Stimulated activated CD4-positive, alpha-beta T cell treated with anti-CD3 and anti-CD28 coated beads, Interleukin-4, amount 100 ng/mL, for 4 hours (primary cell): ENCODE measurements at places on chromosomes 5 and 9.

DNA sequence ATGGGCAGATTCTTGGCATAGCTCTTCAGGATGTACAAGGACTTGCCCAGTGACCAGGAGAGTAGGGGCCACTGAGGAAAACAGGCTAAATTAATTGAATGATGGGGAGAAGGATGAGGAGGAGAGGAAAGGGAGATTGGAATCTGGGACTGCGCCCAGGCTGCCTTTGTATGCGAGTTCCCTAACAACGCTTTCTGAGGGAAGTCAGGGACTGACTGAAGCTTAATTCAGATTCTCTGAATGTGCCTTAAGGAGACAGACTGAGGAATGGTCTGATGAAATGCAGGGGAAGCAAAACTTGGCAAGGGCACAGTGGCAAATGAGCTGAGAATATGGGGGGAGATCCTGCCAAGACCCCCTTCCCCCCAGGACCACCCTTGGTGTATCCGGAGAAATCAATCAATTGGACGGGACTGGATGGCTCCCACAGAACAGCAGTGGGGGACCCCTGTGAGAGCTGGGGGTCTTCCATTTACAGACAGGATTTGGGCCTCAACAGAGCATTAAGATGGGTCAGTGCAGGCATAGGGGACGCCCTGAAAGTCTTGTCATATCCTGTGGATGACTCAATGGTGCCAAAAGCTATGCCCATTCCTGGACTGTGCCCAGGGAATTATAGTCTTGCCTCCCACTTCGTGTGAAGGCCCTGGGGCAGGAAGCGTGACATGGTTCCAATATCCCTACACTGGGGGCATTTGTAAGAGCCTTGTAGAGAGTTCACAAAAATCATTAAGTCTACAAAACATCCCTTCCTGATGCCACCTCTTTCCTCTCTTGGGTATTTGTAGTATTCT lies 215.5 kb upstream of the TNC start:
- no peak for DNase-seq

- DNase-seq, result no peak
Observed at GRCh38 chr5:73861313-73861988, 235.5 kb downstream of the ARHGEF28 start.

DNA sequence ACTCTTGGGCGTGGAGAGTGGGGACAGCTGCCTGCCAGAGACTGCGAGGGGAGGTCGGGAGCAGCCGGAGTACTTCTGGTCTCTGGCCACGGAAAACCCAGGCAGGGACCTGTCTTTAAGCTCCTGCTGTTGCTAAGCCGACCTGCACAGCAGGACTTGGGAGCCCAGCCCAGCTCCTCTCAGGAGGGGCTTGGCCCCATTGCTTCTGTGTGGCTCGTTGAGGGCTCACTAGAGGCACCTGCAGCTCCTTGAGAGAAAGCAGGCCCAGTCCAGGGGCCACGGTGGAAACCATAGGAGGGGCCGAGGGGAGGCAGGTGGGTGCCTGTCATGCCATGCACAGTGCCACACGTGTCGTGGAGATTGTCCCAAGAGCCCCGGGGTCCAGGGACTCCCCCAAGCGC lies 3.3 kb upstream of the LCN2 start:
- no peak for DNase-seq

GRCh38 chr5:143051244-143052058 lies 281.3 kb downstream of the ARHGAP26 start:
- DNase-seq, result no peak

- no peak for DNase-seq
Observed at GRCh38 chr9:68669218-68669617, 35.8 kb upstream of the PIP5K1B start.

DNA sequence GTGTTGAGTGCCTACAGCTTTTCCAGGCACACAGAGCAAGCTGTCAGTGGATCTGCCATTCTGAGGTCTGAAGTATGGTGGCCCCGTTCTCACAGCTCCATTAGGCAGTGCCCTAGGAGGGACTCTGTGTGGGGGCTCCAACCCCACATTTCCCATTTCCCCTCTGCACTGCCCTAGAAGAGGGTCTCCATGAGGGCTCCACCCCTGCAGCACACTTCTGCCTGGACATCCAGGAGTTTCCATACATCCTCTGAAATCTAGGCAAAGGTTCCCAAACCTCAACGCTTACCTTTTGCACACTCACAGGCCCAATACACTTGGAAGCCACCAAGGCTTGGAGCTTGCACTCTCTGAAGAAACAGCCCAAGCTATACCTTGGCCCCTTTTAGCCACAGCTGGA lies 131.3 kb downstream of the DEPDC1B start:
- no peak for DNase-seq

GRCh38 chr5:98474782-98475181 lies 298.7 kb upstream of the RGMB start:
- DNase-seq, result no peak

DNA sequence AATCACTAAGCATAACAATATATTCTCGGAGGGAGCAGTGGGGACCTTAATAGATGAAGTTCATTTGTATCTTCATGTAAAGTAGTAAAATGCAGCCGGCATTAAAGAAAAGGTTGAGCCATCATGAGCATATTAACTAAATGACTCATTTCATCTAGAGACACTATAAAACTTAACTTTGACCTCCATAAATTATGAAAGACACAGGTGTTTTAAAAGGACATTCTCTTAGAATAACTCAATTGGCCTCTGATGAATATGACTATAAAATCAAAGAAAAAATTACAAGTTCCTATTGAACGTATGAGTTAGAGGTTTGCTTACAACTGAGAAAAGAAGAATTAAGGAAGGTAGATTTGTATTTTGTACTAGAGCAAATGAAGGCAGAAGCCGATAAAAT lies 220.3 kb downstream of the SEMA5A start:
- DNase-seq, result no peak

- DNase-seq, result no peak
Observed at GRCh38 chr5:109936996-109937395, 247.3 kb downstream of the MAN2A1 start.

GRCh38 chr5:149747141-149747832 lies 17.2 kb downstream of the PPARGC1B start:
- DNase-seq, result no peak

DNA sequence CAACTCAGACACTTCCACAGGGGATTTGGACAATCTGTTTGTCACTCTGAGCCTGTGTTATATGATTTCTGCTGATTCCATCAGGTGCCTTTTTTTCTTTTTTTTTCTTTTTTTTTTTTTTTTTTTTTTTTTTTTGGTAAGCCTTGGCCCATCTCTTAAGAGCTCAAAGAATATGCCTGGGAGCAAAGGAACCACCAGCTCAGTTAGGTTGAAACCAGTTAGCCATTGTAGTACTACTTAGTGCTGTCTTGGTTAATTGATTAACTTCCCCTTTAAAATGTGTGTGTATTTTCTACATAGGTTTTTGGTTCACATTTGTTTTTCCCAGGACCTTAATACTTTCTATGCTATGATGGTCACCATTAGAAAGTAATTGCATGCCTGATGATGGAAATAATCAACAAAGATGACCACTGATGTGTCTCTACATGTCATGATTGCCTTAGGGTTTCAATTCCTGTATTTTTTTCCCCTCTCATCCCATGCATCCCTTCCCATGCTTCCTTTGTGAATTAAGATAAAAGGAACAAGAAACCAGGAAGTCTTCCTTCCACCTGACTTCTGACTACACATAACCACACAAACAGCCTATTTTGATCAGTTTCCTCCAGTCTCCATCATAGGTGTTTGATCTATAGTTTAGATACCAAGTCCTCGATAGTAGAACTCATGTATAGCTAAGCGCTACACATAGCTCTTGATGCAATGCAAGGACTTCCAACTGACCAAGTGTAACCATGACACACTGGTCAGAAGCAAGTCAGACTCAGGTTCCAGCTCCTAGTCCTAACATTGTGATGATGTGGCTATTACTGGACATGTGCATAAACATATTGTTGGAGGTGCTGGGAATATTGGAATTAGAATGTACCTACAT lies 306.1 kb downstream of the EFNA5 start:
- no peak for DNase-seq

DNA sequence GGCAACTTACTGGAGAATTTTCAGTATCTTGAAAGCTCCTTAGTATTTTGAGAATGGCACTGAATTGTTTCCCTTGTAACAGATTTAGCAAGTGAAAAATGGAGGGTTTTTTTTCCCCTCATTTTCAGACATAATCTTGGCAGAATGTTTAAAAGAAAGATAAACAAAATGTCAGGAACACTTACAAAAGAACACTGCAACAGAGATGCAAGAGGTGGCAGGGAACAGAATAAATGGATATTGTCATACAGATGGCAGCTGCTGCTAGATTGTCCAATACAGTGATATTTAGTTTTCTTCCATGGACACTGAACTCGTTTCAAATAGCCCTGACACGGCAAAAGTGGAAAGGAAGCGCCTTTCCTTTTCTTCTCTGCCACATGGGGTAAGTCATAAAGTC lies 76.9 kb upstream of the ZNF608 start:
- DNase-seq, result no peak

- DNase-seq, result no peak
Observed at GRCh38 chr9:69554945-69555344, 117.2 kb downstream of the APBA1 start.

GRCh38 chr5:15420201-15420600 lies 79.8 kb upstream of the FBXL7 start:
- no peak for DNase-seq

DNA sequence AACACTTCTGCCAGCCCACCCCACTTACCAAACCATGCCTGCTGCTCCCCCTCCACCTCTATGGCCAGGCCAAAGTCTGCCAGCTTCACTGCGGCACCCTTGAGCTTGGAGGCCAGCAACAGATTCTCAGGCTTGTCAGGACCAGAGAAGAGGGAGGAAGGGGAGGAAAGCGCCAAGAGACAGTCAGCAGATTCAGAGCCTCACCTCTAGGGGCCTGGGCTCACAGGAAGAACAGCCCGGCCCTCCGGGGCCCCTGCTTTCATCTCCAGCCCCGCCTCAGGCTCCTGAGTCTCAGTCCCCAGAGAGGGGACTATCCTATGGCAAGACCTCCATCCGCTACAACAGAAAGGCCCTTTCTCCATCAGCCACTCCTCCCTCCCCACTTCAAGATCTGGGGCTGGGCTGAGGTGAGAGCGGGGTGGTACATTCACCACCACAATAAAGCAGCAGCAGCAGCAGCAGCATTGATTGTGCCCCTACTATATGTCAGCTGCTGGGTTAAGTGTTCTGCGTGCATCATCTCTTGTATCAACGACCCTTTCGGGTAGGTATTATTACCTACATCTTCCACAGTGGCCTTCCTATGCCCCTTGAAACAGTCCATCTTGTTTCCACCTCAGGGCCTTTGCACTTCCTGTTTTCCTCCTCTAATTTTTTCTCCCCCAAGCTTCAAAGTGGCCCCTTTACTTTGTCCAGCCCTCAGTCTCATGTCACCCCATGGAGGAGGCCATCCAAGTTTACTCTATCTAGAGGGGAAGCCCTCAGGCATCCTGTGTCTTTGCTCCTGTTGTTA lies 36.0 kb downstream of the CAMK2A start:
- DNase-seq, result no peak

DNA sequence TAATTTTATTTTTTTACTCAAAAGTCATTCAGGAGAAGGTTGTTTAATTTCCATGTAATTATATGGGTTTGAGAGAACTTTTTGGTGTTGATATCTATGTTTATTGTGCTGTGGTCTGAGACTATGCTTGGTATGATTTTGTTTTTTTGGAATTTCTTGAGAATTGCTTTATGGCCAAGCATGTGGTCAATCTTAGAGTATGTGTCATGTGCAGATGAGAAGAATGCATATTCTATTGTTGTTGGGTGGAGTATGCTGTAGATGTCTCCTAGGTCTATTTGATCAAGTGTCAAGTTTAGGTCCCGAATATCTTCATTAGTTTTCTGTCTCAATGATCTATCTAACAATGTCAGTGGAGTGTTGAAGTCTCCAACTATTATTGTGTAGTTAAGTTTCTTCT lies 134.9 kb downstream of the HMHB1 start:
- DNase-seq, result no peak

DNA sequence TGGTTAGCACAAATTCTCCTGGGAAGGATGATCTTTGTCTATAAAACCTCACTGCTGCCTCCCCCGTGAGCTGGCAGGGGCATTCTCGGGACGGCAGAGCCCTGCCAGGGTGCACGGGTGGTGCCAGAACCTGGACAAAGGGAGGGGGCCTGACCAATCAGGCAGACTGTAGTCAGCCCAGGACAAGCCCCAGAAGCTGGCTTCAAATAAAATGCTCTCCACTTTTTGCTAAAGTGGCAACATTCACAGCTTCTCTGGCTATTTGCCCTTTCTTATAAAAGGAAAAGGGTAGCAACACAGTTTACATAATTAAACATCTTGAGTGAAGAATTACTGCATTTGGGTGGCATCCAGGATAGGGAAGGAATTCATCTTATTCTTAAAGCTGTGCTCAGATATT lies 14.4 kb downstream of the IL9 start:
- no peak for DNase-seq

DNA sequence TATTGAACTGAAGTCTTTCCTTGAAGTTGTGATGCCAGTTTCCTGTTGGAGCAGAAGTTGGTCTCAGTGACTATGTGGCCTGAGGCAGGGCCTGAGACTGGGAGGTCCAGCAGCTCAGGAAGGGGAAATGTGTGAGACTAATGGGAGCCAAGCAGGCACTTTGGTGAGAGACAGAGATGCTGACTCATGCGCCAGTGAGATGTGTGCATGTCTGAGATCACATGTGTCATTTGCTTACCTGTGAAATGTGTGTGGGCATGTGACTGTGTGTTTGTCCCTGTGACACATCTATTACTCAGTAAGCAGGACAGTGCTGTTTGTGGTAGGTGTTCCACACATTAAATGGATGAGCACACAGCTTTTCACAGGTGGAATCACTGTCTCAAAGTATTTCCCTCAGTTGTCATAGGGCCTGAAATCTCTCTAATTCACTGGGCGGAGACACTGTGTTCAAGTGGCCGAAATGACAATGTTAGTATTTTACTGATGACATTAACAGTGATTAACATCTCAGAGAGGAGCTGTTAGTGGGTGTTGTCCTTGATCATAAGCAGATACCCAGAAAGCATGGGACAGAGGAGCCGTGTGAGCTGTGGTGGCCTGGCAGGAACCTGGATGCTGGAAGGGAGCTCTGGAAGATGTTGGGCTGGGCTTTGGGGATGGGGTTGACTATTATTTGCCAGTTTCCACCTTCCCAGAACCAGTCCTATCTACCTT lies 7.4 kb downstream of the NPR2 start:
- DNase-seq, result peak; percentile 26

GRCh38 chr9:72863456-72864094 lies 89.3 kb downstream of the ALDH1A1 start:
- DNase-seq, result no peak

GRCh38 chr5:40688996-40689395 lies 9.3 kb downstream of the PTGER4 start:
- no peak for DNase-seq

- no peak for DNase-seq
Observed at GRCh38 chr9:87748881-87749280, 23.0 kb downstream of the CTSL start.

GRCh38 chr9:120776788-120777187 lies 16.4 kb downstream of the FBXW2 start:
- no peak for DNase-seq

GRCh38 chr5:62606878-62607277 lies 28.3 kb downstream of the LRRC70 start:
- no peak for DNase-seq
